ENCODE measurements at places on chromosomes 1 and 21.

GRCh38 chr1:17359031-17359430 is 13.0 kb upstream of the PADI6 start:
- DNase-seq = no peak

- peak; percentile 91 for DNase-seq
Measured at GRCh38 chr1:25608488-25609178, 8.0 kb upstream of the MAN1C1 start.

- no peak for DNase-seq
Measured at GRCh38 chr1:107365527-107366240, 224.8 kb downstream of the NTNG1 start.

DNA sequence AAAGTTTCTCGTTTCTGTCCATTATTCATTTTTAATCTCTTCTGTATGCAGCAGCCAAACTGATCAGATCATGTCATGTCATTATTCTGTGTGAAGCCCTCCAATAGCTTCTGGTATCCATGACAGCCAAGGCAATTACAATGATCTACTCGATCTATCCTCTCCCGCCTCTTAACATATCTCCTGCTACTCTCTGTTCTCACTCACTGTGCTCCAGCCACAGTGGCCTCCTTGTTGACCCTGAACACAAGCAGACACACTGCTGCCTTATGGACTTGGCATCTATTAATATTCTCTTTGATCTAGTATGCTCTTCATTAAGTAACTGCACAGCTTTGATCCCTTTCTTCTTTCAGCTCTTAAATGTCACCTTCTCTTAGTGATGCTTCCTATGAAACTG is 59.5 kb downstream of the TPR start:
- no peak for DNase-seq

DNA sequence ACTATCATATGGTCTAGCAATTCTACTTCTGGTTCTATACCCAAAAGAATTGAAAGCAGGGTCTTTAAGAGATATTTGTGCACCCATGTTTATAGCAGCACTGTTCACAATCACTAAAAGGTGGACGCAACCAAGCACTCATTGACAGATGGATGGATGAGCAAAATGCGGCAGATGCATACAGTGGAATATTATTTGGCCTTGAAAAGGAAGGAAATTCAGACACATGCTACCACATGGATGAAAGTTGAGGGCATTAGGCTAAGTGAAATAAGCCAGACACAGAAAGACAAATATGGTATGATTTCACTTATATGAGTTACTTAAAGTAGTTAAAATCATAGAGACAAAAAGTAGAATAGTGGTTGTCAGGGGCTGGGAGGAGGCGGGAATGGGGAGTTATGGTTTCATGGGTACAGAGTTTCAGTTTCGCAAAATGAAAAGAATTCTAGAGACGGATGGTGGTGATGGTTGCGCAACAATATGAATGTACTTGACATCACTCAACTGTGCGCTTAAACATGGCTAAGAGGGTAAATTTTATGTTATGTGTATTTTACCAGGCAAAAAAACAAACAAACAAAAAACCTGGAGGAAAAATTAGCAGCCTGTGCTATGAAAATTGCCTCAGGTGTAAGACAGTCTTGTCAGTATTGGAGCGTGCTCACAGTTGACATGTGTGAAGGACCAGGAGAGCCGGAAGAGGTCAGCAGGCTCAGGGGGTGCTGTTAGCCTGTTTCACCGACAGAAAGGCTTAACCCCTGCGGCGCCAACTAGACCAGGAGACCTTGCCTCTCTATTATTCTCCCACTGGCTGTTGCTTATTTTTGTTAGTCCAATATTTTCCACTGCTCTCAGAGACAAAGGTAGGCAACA is 26.5 kb downstream of the CD247 start:
- peak; percentile 80 for DNase-seq

DNA sequence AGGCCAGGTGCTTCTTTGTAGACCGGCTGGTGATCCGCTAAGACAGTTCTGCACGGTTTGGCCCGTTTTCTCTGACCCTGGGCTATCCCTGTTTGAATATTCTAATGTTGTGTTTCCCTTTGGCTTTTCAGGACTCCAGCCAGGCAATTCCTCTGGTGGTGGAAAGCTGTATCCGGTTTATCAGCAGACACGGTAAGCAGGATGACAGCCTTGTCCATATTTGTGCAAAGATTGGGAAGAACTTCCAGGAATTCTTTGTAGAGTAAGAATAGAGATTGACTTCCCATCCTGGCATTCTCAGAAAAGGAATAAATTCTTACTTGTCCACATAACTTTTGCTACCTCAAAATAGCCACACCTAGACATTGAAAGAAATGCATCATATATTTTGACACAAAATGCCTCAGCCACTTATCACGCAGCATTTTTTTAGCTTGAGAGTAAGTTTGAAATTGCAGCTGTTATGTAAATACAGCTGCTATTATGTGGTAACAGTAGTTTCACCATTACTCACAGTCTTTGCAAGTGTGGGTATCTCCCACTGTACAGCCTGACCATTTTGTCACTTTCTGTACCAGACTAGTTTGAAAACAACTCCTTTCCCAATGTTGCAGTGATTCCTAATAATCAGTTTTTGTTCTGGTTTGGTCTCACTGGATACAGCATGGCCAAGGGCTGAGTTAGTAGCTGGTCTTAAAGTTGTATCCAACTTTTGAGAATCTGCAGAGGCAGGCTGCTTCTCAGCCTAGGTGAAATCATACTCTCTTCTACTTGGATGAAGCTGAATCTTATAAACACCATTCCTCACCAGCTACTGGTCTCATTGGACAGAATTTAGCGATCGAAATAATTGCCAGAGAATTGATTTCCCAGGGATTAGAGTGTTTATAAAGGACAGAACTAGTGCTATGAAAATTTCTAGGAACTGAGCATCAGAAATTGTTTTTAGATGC is 40.0 kb upstream of the IKBKE start:
- DNase-seq = no peak

- no peak for DNase-seq
Measured at GRCh38 chr1:201721082-201722049, 107.6 kb upstream of the IPO9 start.

DNA sequence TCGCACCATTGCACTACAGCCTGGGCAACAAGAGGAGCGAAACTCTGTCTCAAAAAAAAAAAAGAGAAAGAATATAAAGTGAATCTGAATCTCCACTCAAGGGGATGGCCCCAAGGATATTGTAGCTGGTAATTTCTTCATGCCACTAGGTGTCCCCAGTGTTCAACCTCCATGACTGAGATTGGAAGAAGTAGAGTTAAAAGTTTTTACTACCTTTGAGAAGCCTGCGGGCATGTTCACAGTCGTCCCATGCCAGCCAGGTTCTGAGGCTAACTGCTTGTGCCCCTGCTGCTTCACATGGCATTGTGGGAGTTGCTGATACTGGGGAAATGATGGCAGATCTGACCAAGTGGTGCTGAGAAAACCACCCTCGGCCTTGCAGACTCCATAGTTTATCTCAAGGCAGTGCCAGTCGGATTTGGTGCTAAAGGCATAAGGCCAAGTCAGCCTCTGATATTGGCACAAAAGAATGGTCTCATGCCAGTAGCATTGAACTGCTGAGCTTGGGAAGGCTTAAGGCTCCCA is 10.8 kb upstream of the SHISA4 start:
- DNase-seq = no peak

DNA sequence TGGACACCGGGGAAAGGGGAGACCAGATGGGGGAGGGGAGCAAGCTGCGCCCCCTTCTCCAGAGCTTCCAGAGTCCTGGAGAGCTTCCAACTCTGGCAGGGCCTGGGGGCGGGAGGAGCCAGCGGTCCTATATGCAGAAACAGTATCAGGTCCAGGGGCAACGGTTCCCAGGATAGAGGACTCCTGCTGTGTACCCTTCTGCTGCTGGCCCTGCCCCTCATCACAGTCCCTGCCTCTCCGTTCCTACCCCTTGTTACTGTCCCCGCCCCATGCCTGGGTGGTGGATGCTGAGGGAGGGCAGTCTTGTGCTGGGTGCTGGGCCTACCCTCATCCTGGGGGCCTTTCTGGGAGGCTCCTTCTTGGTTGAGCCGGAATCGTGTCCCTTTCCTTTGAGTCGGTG is 19.2 kb upstream of the PEX10 start:
- DNase-seq = no peak

DNA sequence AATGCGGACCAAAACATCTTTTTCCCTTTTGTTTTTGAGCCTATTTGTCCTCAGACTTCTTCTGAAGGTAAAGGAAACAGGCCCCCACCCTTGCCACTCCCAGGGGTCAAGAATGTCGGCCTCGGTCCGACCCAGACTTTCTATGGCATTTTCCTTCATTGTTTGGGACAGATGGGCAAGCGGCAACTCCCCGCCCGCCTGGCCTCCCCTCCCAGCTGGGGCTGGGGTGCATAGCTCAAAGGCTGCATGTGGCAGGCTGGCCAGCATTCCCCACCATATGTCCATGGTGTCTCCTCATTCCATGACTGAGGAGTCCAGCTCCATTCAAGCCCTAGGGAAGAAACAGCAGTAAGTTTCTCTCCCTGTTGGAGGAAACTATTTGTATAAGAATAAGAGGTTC is 29.4 kb upstream of the TSPEAR start:
- no peak for DNase-seq
